GM18507 (cell line): ENCODE measurements at places on chromosomes 3 and 15.

GRCh38 chr3:141392416-141392815 is 24.1 kb downstream of the ZBTB38 start:
- DNase-seq = no peak

GRCh38 chr3:30640851-30641250 is 34.5 kb downstream of the TGFBR2 start:
- DNase-seq = no peak

GRCh38 chr3:23756206-23756840 is 49.4 kb upstream of the UBE2E1 start:
- no peak for DNase-seq

- no peak for DNase-seq
Measured at GRCh38 chr3:108297647-108298046, 1.3 kb downstream of the HHLA2 start.

DNA sequence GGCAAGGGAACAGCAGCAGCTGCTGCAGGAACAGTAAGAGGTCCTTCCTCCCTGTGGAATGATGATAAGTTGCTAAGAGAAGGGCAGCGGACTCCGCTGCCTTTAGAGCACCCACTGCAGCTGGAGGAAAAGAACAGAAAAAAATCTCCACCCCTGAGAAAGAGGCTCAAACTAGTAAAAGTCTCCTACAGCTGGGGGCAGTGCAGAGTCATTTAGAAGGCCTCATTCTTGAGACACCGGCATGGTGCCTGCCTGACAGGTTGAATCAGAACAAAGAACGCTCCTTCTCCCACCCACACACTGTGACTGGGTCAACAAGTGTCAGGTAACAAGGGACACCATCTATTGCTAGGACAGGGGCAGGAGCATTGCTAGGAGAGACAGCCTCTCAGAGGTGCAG is 188.4 kb downstream of the ABHD5 start:
- DNase-seq = peak; percentile 15

GRCh38 chr3:102169915-102170479 is 264.8 kb upstream of the ZPLD1 start:
- DNase-seq = no peak

DNA sequence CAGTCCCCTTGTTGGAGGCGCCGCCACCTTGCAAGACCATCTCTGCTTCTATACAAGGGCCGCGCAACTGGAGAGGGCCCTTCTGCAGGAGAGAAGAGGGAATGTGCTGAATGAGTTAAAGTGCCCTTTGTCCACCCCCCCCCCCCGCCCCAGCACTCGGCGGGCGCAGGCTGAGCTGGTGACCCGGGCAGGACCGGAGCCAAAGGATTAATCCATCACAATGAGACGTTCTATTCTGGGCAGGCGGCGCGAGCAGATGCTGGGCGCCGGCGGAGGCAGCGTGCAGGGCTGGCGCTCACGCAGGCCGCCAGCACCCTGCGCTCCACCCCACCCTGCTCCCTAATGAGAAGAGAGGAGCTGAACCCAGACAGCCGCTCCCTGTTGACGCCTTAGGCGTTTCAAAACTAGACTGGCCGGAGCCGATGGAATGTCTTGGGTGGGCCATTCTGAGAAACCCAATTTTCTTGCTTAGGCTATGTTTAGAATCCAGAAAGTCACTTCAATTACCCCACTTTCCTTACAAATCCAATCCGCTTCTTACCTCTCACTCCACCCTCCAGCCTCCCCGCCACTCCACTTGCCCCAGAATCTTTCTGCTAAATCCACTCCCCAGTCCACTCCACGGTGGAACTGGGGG is 32.9 kb downstream of the GJD2 start:
- DNase-seq = no peak

- no peak for DNase-seq
Measured at GRCh38 chr15:34323217-34323616, 14.4 kb downstream of the SLC12A6 start.

GRCh38 chr3:1404270-1404962 is 311.6 kb downstream of the CNTN6 start:
- DNase-seq = no peak

DNA sequence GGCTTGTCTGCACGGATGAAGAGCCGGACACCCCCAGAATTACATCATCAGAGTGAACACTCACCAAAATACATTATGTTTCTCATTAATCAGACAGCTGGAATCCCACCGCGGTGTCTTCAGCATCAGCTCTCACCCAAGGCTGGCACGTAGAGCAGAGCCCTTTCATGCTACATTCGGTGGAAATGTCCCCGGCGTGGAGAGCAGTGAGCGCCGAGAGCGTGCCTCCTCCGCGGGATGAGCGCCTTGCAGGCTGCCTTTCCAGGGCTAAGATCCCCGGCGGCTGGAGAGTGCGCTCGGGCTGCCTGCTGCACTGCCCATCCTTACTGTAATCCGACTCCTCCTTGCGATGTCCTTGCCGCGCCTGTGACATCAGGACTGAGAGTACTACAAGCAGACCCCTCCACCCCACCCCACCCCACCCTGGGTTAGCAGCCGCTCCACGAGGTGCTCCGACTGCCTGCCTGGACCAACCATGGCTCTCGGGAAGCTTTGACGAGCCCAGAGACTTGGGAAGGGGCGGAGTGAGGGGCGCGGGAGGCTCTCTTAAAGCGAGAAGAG is at the start of gene ZNF385D:
TSS of gene ZNF385D (minus strand) at position 380 of the 561 bp plus-strand sequence. CDS start at position 86, 294 bp downstream.
- no peak for DNase-seq

DNA sequence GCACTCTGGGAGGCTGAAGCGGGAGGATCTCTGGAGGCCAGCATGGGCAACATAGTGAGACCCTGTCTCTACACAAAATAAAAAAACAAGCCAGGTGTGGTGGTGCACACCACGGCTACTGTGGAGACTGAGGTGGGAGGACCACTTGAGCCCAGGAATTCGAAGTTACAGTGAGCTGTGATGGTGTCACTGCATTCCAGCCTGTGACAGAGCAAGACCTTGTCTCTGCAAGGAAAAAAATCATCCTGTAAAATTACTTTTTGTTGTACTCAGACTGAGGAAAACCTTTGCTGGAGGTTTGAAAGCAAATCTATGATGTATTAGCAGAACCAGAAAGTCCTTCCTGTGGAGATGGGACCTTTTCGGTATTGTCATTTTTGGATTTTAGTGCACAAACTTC is 63.3 kb downstream of the ATP1B3 start:
- DNase-seq = no peak

DNA sequence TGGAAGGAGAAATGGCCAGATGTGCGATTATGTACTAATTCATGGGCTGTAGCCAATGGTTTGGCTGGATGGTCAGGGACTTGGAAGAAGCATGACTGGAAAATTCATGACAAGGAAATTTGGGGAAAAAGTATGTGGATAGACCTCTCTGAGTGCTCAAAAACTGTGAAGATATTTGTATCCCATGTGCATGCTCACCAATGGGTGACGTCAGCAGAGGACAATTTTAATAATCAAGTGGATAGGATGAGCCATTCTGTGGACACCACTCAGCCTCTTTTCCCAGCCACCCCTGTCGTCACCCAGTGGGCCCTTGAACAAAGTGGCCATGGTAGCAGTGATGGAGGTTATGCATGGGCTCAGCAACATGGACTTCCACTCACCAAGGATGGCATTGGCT is 490.9 kb upstream of the CBLB start:
- DNase-seq = no peak

DNA sequence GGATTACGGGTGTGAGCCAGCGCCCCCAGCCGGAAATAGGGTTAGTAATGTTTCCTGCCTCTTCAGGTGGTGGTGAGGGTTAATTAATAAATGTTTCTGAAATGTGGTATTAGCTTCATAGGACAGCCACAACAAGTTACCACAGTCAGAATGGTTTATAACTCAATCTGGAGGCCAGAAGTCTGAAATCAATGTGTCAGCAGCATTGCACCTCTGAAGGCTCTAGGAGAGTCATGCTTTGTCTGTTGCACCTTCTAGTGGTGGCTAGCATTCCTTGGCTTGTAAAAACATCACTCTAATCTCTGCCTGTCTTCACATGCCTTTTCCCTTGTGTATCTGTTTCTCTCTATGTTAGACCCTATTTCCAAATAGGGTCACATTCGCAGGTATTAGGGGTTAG is 7.8 kb upstream of the RPSA start:
- no peak for DNase-seq

DNA sequence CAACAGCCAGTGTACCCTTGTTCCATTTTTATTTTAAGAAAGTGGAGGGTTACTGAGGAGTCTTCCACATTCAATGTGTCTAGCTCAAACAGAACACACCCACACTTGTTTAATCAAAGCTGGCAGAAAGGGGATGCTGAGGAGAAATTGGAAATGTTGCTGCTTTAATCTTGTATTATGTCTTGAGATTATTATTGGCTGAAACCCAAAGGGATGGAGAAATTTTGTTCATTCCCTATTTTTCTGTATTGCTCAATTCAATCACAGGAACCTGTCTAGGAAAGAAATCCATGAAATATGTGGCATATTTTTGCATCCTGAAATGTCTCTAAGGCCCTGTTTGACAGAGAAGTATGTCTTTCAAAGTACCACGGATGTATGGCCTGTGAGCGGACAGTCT is 238.0 kb downstream of the MYRIP start:
- no peak for DNase-seq

GRCh38 chr15:40511093-40511471 is 40.3 kb downstream of the CHST14 start:
- DNase-seq = peak; percentile 54

GRCh38 chr3:37171144-37171543 is 3.2 kb downstream of the LRRFIP2 start:
- DNase-seq = no peak

DNA sequence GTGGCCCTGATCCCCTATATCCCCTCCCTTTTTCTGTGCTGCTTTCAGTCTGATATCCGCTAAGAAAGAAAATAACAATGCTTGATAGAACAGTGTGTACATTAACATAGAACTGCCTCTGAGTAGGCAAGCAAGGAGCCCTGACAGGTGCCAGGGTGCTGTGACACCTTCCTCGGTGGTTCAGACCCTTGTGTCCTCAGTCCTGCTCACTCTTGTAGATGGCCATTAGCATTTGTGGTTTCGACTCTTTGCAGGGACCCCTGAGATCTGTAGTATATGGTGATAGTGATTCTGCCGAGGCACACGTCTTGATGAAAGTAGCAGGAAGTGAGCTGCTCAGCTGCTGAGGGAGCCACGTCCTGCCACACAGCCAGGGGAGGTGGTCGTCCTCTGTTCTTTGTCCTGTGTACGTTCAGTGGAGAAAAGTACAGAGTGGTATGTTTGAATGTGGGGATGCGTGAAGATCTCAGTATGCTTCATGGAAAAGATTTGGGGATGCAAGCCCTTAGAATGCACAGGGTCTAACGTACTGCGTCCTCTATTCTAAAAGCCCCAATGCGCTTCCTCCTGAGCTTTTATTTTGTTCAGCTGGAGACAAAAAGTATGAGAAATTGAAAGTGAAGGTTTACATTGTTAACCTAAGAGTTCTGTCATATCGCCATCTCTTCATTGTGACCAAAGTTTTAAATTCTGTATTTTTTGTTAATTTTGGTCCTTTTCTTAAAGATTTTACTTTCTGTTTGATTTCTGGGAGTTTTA is 35.4 kb downstream of the PXYLP1 start:
- no peak for DNase-seq

- no peak for DNase-seq
Measured at GRCh38 chr15:58805095-58805494, 34.0 kb downstream of the MINDY2 start.

DNA sequence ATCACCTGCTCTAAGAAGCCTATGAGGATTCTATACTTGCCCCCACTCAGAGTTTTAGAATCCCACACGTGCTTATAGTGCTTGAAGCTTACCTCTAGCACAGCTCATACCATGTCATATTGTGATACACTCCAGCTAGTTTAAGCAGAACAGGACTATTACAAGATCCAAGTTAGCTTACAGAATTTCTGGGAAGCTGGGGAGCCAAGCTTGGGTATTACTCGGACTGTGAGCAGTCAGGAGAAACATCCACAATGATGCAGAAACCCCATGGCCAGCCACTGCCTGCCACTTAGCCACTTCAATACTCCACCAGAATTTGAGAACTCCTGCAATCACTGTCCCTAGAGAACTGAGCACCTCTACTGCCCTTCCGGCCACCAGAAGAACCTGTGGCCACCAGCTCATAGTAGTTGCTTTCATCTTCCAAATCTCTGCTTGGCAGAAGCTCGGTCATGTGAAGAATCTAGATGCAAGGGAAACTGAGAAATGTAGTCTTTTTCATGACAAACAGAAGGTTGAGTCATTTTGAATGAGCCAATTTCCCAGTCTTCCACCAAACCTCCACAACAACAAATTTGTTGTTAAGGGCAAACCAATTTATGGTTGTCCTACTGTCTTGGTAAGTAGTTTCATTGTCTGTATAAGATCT is 27.7 kb upstream of the SSR3 start:
- DNase-seq = no peak

- DNase-seq = no peak
Measured at GRCh38 chr15:50904211-50904610, 4.3 kb upstream of the AP4E1 start.

DNA sequence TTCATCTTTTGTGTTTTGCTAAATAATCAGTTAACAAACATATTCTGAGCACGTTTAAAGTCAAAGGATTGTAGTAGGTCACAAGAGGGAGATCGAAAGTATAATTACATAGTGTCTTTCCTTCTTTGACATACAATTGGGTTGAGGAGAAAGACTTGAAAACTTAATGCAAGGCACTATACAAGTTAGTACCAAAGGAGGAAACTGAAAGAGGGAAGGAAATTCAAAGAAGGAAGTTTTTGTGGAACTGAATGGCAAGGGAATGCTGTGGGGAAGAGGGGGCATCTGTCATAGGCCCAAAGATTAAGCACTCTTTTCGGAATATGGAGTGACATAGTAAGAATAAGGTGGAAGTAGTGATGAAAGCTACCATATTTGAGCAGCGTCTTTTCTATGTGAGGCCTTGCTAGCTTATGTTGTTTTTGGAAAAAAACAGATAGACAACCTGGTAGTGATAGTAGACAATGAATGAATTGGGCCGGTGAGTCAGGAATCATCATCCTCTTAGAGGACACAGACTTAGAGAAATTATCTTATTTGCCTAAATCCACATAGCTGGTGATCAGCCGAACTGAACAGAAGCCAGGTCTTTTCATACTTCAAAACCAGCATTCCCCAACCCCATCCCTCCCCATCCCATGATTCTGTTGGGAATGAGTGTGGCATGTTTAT is 10.2 kb downstream of the MBNL1 start:
- DNase-seq = no peak

- no peak for DNase-seq
Measured at GRCh38 chr3:32684029-32684799, 774 bp upstream of the CNOT10 start.

GRCh38 chr15:89783111-89783860 is 7.2 kb downstream of the MESP2 start:
- DNase-seq = no peak
